Neural crest cell (in vitro differentiated cells): ENCODE measurements at places on chromosomes 2 and 18.

DNA sequence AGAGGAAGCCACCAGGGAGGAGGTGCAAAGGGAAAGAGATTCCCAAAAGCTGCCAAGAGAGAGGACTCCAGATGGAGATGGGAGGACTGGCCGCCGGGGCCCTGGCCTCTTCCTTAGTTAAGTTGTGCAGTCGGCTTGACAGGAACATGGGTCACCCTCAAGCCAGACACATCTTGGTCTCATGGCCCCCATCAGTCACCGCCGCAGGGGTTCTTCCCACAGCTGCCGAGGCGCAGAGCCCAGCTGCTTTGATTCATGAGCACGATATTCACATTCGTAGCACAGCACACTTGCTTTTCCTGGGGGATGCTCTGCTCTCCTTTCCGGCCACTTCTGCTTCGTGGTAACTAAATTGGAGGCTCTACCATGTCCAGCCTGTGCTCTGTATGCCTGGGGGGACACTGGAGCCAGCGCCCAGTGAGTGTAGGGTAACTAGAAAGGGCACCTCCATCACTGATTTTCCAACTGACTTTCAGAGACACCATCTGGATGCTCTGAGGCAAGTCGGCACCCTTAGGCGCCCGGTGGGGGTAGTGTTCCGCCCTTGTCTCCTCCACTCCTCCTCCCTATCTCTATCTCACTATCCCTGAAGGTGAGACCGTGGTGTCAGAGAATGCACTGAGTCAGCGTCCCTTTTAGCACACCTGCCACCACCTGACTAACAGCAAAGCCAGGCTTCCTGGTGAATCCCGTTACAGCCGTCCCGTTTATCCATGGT, 13.3 kb downstream of the TWIST2 start:
- DNase-seq = no peak

- DNase-seq = no peak
Observed at GRCh38 chr18:53796040-53796729, 428.3 kb downstream of the MBD2 start.

DNA sequence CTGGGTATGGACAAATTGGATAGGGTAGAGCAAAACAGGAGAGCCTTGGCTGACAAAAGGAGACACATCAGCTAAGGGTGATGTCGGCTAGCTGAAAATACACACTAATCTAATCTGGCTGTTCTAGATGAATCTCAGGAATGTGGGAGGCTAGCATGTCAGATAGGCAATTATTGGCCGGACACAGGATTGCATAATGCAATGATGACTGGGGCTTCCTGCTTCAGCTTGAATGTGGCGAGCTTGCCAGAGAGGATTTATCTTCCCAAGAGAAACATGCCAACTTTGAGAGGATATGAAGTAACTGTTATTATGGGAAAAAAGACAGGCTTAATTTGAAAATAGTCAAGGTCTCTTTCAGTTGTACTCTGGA, 102.4 kb downstream of the TRIB2 start:
- no peak for DNase-seq

DNA sequence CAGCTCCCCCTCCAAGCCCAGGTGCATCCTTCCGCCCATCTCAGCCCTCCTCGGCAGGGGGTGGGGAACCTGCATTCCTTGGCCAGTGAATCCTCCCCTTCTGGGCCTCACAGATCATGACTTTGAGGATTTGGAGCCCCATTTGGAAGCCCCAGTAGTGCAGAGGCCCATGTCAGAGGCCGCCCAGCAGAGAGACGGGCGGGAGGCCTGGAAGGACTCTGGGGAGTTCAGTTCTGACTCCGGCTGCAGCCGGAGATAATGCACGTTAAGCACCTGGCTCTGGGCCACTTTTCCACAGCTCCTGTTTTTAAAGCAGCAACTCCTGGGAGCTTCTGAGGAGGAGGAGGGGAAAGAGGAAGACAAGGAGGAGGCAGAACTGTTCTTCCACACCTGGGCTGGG, 14.9 kb downstream of the ATOH8 start:
- DNase-seq = no peak

DNA sequence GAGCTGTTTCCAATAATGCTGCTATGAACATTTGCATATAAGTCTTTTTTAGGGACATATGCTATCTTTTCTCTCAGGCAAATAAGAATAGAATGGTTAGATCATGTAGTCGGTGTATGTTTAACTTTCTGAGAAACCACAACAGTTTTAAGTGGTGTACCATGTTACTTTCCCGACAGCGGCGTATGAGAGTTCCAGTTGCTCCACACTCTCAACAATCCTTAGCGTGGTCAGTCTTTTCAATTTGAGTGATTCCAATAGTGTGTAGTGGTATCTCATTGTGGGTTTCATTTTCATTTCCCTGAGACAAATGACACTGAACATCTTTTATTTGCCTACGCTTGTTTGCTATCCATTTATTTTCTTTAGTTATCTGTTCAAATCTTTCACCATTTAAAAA, 149.5 kb downstream of the ACOXL start:
- no peak for DNase-seq

GRCh38 chr18:66136039-66136438, 385.2 kb downstream of the CDH7 start:
- no peak for DNase-seq

- DNase-seq = no peak
Observed at GRCh38 chr2:66170744-66171330, 264.1 kb upstream of the MEIS1 start.

DNA sequence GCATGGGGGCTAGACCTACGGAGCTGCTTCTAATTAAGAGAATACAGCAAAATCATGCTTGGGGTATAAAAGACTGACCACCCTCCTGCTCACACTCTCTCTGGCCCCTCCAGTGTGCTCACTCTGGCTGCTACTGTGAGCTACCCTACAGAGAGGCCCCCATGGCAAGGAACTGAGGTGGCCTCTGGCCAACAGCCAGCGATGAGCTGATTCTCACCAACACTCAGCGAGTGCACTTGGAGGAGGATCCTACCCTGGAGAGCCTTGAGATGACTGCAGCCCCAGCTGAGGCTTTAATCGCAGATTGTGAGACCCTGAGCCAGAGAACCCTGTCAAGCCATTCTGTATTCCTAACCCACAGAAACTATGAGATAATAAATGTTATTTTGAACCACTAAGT, 88.2 kb downstream of the GFPT1 start:
- DNase-seq = no peak

GRCh38 chr2:164621764-164622105, 453 bp upstream of the GRB14 start:
- DNase-seq = no peak
